ENCODE measurements at places on chromosomes 1 and 21. TPM values are rescaled to one million over a fixed set of nuclear protein-coding genes. Genes with fewer than 3 reads are reported as not detected.
A peak's percentile ranks its signal among the peaks of the same experiment; 100 is the strongest.

DNA sequence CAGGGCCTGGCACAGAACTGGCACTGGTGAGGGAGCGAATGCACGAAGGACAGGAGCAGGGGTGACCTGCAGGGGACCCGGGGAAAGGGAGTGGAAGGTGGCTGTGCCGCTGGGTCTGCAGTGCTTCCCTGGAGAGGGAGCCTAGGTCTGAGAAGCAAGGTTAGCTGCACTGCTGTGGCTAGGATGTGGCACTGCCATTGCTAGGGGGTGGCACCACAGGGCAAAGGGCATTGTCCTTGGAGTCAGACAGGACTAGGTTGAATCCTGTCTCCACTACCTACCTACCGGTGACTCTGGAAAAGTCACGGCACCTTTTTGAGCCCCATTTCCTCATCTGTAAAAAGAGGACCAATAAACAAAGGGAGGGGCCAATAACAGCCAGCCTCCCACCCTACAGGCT is 28.3 kb downstream of the SLC1A7 start:
- DNase-seq: no peak

DNA sequence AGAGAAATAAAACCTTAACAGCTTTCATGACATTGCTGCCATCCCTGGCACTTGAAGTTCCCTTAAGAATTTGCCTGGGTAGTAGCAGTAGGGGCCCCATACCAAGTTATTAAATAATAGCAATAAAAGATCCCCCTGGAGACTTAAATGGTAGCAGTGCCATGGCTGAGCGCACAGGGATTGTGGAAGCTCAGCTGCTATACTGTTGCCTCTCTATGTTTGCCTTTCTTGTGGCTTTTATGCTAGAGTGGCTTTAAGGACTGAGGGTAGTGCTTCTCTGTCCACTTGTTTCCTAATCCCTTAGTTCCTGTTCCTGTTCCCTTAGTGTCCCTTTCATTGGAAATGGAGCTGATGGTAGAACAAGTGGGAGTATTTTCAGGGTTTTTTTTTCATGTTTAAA is 42.1 kb downstream of the NCF2 start:
- no peak for DNase-seq

DNA sequence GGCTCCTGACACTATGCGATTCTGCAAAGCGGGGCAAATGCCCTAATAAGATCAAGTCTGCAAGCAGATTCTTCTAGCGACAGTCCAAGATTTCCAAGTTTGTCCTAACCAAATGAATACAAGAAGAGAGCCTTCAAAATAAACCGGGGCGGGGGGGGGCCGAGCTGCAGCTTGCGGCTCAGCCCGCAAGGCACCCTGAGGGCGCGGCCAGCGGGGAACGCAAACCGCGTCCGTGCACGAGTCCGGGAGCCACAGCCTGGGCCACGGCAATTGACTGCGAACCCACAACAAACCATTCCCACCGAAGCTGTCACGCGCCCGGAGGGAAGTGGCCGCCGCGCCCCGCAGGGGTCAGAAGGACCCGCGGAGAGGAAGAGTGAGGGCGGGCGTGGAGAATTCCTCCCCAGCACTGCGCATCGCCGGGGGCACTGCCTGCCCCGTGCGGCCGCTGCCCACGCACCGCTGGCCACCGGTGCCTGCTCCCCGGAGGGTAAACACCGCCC is 687 bp downstream of the TGFBR3 start:
- no peak for DNase-seq

The NCF2 gene
- 1.1 TPM for total RNA-seq

DNA sequence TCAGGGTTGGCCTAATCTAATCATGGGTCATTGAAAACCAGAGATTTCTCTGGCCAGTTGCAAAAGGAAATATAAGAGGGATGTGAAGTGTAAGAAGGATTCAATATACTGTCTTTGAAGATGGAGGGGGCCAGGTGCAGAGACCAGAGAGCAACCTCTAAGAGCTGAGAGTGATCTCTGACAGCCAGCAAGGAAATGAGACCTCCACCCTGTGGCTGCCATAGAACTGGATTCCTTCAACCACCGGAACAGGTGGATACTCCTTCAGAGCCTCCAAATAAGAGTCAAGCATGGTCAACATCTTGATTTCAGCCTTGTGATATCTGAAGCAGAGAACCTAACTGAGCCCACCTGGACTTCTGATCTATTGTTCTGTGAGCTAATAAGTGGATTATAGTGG is 128.4 kb downstream of the CYYR1 start:
- DNase-seq: no peak

DNA sequence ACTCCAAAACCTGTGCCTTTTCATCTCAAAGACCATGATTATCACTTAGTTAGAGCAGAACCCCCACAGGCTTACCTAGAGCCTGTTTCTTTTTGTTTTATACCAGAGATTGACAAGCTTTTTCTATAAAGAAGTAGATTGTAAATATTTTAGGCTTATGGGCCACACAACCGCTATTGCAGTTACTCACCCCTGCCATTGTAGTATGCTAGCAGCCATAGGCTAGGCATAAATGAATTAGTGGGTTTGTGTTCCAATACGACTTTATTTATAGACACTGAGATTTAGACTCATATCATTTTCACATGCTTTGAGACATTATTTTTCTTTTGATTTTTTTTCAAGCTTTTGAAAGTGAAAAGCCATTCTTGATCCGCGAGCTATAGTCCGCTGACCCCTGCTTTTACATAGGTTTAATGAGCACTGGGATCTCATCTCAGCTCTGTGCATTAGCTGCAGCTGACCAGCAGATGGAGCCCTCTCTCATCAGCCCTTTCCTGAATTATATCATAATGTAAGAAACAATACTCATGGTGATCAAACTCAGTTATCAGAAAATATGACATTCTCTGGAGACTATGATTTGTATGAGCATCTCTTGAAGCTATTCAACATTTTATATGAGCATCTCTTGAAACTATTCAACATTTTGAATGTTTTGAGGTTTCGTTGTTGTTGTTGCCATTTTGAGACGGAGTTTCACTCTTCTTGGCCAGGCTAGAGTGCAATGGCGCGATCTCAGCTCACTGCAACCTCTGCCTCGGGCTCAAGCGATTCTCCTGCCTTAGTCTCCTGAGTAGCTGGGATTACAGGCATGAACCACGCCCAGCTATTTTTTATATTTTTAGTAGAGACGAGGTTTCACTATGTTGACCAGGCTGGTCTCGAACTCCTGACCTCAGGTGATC is 111.9 kb upstream of the L1TD1 start:
- peak; percentile 39 for DNase-seq

The NPL gene
- total RNA-seq: 1.6 TPM

DNA sequence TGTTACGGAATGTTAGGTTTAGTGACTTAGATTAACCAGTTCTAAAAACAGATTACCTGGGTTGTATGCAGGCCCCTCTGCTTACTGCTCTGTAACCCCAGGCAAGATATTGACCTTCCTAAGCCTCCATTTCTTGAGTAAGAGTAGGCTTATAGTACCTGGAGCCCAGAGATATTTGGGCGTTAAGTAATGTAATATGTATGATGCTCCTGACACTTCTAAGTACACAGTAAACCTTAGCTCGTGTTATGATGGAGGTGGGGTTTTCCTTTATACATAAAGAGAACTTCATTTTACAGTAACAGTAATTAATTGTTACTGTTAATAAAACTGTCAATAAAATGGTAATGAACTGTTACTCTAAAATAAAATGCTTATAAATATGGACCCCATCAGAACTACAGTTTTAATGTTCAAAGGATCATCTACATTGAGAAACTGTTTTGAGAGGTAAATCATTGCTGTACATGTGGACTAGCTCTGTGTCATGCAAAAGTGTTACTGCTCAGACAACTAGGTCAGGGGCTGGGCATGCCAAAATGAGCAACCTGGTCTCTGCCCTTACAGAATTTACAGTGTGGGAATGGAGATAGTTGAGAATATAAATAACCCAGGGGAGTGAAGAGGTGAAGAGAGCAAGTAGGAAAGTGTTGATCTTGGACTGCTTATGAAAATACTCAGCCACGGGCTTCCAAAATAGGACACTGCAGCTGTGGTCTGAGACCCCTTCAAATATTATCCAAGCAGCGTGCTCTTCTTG is 26.6 kb downstream of the LRRC8C start:
- no peak for DNase-seq

The CXADR gene
- total RNA-seq: 0.10 TPM

- no peak for DNase-seq
Measured at GRCh38 chr1:47643306-47644211, 205.7 kb downstream of the FOXD2 start.

DNA sequence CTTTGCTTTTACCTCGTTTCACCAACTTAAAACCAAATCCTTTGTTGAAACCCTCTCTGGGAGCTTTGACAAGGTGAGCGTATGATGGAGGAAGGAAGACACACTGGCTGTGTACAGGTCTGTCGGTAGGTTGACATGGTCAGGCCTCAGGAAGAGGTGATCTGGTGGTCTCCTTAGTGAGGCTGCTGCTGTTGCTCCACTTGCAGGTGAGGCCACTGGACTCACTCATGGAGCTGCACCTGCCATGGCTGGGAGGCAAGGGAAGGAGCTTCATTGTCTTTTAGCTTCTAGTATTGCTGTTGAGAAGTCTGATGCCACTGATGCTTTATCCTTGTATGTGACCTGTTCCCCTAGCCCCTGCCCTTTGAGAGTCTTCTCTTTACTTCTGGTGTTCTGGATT is 35.7 kb downstream of the TENT5C start:
- DNase-seq: no peak

GRCh38 chr1:207823880-207824566 is 72.2 kb downstream of the CD46 start:
- DNase-seq: peak; percentile 99

The UCK2 gene
- 46.9 TPM for total RNA-seq

DNA sequence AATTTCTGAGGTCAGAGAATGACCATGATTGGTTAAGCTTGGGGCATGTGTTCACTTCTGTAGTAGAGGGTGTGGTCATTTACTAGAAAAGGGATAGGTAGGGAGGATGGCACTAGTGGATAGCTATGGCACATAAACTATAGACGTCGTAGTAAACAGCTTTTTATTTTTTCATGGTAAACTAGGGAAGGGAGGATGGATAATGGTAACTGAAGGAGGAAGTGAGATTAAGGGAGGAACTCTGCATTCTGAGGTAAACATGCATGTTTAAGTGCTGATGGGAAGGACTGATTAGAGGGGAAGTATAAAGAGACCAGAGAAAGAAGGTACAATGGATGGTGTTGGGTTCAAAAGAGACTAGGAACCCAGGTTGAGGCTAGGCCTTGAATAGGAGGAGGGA is 26.9 kb downstream of the PTGS2 start:
- DNase-seq: no peak

GRCh38 chr1:23838401-23838866 is 13.2 kb upstream of the HMGCL start:
- DNase-seq: peak; percentile 27

The PPIAL4G gene
- total RNA-seq: not detected

DNA sequence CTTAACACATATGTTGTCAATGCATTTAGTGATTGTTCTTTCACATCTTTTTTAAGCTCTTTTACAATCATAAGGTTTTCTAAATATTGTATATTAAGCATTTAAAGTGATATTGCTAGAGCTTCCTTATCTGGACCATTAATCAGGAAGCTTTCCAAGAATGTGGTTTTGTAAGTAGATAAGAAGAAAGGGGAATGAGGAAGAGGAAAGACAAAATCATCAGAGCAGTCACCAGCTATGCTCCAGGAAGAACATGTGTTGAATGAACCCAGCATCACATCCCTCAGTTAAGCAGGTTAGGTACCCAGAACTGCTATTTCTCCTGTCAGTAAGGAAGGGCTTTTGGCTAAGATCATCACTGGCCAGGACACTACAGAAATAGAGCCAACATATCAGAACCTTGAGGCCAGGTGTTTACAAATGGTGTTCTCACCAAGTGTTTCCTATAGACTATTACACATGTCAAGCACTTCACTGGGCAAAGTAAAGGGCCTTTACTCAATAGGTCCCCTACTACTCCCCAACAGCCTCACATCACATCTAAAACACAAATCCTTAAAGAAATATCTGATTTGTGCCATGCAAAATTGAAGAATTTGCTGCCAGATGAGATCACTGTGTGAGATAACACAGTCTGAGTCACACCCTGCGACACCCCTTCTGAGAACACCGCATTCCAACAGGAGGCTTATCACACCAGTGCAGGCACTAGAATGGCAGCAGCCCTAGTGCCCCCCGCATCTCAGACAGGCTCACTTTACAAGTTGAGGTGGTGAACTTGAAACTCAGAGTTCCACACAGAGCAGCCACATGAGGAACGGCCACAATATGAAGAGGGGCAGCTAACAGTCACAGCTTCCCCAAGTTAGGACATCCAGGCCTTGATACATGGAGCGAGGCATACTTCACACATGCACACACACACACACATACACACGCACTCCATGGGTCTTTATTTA is 1.8 kb upstream of the SPRR2A start:
- DNase-seq: no peak

DNA sequence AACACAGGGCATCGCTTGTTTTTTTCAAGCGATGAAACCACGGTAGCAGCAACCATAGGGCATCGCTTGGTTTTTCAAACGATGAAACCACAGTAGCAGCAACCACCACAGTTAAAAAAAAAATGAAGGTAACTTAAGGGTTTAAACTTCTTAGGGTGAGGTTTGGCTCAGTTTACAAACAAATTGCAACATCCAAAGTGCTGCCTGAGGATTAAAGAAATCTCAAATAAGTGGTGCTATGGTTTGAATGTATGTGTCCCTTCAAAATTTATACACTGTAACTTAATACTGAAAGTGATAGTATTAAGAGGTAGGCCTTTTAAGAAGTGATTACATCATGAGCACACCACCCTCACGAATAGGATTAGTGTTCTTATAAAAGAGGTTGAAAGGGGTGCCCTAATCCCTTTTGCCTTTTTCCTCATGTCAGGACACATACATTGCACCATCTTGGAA is 6.4 kb upstream of the GBP5 start:
- no peak for DNase-seq

Measured in HFFc6 (cell line).